ENCODE measurements at places on chromosomes 7 and 10.
A peak's percentile ranks its signal among the peaks of the same experiment; 100 is the strongest.

DNA sequence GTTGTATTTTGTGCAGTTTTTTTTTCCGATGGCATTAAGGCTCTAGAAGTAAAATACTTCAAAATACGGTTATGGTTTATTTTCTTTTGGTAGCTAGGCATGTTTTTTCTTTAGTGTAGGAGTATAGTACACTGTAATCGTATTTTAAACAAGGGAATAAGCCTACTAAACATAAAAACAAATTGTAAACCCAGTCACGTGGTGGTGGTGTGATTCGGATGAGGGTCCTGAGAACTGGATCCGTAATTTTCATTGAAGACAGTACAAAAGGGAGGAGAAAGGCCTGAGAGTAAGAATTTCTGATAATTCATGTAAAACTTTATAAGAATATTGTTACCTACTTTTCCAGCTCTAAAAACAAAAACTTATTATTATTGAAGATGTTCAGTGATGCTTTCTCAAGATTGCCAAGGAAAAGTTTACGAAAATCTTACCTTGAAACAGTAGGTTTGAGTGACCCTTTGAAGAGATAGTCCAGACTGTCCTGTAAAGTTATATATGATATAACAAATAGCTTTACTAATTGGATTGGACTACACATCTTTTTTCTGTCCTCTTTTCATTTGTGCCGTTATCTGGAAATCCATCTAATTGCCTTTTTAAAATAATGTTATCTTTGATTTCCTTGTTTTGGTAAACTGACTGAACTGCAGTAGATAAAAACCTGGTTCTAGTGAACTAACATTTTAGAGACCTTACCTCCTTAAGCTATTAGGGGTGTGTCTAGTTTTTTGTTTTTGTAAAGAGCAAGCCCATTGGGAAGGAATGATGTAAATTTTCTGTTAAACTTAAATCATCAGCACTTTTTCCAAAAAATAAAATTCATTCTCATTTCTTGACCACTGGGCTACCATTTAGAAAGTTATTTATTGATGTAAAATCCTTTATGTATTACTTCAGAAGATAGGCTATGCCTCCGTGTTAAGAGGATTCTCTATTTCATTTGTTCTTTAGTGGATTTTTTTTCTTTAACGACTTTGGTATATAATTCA is 1.0 kb upstream of the PBLD start:
- no peak for DNase-seq

DNA sequence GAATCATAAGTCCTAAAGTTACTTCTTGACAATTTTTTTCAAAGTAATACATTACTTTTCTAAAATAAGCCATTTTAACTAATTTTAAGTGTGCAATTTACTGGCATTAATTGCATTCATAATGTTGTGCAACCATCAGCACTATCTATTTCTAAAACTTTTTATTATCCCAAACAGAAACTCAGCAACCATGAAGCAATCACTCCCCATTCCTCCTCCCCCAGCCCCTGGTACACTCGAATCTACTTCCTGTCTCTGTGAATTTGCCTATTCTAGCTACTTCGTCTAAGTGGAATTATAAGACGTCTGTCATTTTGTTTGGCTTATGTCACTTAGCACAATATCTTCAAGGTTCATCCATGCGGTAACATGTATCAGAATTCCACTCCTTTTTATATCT is 84.9 kb downstream of the MKX start:
- DNase-seq, result no peak

GRCh38 chr7:15459018-15459615 is 102.7 kb downstream of the AGMO start:
- DNase-seq, result peak; percentile 41

DNA sequence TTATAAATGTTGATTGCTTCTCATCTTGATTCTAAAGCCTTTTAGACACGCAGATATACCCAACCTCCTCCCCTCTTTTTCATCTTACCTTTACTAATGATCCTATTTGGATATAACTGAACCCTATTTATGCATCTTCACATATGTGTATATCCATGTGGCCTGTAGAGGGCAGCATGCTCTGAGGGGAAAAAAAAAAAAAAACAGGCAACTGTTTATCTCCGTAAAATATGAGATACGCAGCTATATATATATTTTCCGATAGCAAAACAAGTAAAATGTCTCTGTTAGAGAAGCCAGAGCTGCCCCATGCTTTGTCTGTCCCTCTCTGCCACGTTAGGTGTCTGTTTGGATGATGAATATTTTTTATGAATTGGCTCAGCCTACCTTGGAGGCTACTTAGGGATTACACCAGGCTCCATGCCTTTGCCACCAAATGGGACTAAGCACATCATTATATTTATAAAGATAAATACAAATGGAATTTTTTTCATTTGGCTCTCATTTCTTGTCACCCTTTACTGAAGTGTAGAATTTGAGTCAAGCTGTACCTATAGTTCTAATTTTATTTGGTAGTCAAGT is 174.8 kb upstream of the FZD1 start:
- no peak for DNase-seq

GRCh38 chr7:94239661-94240234 is 154.9 kb upstream of the COL1A2 start:
- DNase-seq, result no peak

DNA sequence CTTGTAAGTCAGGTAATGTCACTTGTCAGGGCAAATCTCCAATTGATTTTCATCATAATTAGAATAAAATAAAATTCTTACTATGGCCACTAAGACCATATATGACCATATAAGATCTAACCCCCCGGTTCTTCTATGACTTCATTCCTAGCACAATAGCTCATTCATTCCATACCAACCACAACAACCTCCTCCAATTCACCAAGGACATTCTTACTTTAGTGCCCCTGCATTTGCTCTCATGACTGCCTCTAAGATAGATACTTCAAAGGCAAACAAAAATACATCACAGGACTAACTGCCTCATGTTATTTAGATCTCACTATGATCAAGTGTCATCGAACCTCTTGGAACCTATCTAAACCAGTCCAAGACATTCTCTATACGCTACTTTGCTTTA is 90.8 kb downstream of the SNX13 start:
- DNase-seq, result peak; percentile 30

DNA sequence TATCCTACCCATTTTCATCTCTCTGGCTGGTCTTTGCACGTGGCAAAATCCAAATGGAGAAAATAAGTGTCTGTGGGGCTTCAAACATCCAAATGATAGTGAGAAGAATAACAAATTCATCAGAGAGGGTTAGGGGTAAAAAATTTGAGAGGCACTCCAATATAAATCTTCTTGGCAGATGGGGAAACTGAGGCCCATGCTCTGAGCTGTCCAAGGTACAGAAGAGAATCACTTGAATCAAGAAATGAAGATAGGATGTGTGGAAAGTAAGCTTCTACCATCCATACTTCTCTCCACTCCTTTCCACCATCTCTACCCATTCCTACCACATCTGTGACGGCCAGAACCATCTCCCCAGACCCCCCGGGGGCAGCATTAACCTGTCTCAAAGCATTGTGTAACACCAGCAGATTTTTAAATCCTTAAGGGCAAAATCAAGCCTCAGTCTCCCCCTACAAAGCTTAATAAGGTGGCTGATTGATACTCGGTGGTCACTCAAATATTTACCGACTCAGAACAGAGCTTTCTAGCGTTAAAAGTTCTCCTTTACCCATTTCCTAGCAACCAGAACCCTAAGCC is 818 bp downstream of the GOT1 start:
- no peak for DNase-seq

DNA sequence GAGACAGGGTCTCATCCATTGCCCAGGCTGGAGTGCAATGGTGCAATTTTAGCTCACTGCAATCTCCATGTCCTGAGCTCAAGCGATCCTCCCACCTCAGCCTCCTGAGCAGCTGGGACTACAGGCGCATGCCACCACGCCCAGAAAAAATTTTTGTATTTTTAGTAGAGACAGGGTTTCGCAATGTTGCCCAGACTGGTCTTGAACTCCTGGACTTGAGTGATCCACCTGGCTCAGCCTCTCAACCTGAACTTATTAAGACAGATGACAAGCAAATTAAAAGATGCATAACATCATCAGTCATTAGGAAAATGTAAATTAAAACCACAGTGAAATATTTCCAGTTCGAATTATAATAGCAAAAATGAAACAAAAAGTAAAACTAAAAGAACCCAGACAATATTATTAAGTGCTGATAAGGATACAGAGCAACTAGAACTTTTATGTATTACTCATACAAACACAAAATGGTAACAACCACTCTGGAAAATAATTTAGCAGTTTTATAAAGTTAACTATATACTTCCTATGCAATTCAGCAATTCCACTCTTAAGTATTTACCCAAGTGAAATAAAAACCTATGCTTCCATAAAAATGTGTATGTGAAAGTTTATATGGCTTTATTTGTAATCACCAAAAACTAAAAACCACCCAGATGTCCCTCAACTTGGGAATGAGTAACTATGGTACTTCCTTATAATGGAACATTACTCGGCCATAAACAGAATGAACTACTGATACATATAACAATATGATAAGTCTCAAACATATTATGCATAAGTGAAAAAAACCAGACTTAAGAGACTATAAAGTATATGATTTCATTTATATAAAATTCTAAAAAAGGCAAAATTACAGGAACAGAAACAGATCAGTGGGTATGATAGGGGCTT is 15.3 kb downstream of the ZFAND4 start:
- no peak for DNase-seq

GRCh38 chr10:93420944-93421825 is 60.9 kb downstream of the MYOF start:
- DNase-seq, result no peak

DNA sequence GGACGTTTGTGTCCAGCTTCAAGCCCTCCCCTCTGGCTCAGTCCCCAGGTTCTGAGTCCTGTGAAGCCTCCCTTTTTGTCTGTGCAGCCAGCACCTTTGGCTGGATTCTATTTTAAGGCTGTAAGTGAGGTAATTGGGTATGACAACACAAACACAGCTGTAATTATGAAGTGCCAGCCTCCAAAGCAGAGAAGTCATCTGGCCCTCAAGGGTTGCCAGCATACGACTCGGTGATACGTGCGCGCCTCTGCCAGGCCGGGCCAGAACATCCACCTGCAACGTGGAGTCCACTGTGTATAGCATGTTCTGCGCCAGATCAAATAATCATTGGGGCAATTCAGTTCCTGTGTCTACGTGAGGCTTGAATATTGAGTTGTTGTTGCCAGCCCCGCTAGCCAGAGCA is 6.7 kb upstream of the FAM180A start:
- DNase-seq, result no peak

- DNase-seq, result no peak
Observed at GRCh38 chr7:14073543-14073942, 84.1 kb upstream of the ETV1 start.

GRCh38 chr10:97336942-97337831 is 2.7 kb upstream of the FRAT2 start:
- no peak for DNase-seq

DNA sequence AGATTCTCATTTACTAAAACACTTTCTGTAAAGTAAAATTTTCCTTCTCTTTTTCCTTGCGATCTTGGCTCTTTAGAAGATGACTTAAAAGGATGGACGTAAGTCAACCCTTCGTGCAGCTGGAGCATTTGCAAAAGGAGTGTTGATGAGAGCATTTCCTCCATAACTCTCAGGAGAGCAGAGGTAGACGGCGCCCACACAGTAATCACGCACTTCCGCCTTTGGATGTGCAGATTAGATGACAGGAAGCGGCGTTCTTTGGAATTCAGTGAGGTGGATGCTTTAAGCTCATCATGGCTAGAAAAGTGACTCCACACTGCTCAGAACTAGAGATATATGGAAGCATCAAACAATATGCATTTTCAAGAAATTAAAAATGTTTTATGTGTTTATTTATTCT is 43.0 kb upstream of the NPS start:
- no peak for DNase-seq

GRCh38 chr7:101927802-101928201 is 110.4 kb downstream of the CUX1 start:
- DNase-seq, result no peak

GRCh38 chr10:100723180-100723579 is 22.2 kb upstream of the PAX2 start:
- no peak for DNase-seq

DNA sequence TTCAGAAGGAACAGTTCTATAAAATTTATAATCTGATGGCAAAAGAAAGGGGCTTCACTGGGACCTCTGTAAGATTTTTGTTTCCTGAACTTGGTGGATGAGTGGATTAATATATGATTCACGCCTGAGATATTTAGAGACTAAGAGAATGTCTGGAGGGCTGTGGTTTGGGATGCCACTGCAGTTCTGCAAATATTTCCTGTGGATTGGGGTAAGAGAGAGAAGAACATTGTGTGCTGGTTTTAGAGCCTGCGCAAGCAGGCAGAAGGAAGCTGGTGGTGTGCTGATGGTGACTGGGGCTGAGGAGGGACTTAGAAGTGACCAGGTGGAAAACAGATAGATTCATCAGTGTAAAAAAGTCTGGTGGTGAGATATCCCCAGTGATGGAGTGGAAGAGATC is 87.0 kb downstream of the SUGCT start:
- peak; percentile 89 for DNase-seq

- DNase-seq, result no peak
Observed at GRCh38 chr7:132438926-132439325, 137.3 kb downstream of the PLXNA4 start.

DNA sequence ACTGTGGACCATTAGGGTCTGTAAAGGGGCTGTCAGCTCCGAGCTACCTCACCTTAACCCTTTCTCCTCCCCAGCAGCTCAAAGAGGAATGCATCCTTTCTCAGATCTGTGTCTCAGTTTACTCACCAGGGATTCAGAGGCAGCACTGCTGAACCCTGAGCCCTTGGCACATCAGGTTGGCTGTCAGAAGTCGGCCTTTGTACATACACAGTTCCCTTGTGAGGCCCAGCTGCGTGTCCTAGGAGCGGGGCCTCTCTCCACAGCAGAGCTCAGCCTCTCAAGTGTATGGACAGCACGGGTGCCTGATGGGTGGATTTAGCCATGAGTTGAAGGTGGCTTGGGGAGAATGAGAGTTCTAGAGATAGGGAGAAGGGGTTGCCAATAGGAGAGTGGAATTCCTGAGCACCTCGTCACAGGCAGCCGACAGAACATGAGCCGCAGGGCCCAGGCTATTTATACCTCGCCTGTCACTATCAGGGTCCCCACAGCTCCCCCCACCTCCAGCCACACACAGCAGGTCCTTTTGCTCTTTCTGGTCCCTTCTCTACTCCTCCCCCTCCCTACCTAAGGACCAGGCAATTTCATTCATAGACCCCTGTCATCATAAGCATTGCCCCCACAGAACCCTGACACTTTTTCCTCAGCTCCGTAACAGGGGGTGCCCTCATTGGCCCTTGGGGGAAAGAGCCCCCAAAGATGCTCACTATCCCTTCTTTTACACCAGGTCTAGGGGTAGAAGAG is 2.1 kb upstream of the FLNC start:
- peak; percentile 33 for DNase-seq

DNA sequence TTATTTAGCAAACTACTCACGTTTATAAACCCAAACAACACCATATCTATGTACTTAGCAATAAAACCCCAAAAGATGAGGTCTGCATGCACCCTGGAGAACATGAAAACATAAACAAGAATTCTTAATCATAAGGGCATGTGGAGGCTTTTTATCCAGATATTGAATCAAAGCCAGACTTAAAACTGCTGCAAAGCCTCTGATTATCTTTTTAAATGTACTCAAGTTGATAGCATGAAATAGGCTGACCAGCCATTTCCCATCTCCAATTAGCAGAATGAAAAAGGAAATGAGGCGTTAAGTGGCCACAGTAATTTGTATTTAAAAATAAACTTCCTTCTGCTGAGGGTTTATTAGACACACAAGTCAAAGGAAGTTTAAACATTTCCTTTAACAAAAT is 48.3 kb downstream of the ITIH5 start:
- no peak for DNase-seq

Measured in HS-5 (cell line).